Anterior cingulate cortex (tissue), 58 donors: ENCODE measurements at places on chromosomes 2 and 18.

DNA sequence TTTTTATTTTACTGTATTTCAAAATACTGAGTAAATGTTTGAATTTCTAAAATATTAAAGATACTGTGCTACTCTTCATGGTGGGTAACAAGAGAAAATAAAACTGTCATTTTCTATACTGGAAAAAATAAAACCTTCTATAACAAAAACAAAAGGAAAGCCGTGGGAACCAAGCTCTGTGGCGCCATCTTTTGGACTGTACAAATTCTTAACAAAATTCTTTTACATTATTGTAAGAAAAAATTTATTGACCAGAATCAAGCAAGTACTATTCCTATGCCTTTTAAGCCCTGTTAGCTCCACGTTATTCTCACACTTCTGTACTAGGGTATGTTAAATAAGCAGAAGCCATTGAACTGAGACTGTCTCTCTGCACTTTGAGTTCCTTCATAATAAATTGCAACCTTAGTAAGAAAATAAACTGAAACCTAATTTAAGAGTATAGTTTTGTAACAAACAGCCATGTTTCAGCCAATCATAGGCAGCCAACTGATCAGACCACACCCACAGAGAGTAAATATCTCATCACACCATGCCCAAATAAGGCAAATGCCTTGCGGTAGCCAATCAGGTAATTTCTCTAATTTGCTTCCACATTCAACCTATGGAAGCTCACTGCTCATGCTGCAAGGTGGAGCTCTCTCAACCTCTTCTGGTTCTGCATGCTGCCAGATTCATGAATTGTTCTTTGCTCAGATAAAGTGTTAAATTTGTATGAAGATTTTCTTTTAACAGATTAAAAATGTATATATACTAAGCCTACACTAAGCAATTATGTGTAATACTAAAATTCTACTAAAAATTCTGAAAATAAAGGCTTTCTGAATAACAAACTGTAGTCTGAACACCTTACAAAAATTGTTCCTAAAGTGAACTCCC is 42.2 kb downstream of the HIBCH start:
- no peak for DNase-seq

DNA sequence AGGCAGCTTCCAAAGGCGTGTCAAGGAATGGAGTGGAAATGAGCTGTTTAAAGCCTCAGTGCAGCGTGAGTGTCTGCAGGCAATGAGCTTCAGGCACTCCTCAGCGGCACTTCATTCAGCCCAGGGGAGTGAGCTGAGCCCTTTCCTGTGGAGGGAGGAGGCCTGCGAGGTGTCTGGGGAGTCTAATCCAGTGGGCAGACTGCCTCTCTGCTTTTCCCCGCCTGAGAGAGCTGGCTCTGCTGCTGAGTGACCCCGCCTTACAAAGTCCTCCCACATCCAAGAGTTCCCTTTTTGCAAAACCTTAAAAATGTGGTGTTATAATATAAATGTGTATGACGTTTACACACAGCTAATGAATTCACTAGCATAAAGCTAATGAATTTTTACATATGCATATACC is 7.0 kb upstream of the LDLRAD4 start:
- DNase-seq: no peak

- DNase-seq: no peak
These were observed 57.8 kb upstream of the MMADHC start for GRCh38 chr2:149645391-149645790.

DNA sequence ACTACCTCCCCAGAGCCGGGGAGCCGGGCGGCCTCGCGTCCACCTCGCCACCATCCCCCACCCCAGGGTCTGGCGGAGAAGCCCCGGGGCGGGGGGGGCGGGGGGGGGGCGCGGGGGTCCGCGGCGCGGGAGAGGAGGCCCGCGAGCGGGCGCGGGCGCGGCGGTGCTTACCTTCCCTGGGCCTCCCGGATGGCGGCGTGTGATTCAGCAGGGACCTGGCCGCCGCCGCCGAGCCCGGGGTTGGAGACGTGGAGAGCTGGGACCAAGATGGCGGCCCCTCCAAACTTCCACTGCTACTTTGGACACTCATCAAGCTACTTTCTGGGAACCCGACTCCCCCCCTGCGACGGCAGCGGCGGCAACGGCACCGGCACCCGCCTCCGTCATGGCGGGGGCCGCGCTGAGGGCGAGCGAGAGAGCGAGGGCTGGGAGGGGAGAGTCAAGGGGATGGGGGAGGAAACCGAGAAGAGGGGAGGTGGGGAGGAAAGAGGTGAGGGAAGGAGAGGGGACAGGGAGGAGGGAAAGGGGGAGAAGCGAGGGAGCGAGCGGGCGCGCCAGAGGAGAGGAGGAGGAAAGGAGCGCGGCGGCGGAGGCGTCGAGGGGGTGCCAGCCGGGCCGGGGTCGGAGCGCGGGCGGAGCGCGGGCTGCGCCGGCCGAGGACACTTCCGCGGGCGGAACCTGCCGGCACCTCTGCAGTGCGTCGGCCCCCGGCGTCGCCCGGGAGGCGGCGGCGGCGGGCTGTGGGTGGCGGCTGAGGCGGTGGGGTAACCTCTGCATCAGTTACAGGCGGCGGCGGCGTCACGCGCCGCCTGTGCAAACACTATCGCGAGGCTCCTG is at the start of gene TLK1:
TLK1 (minus strand) TSS at position 775 of the 837 bp plus-strand sequence; CDS start at position 310, 465 bp downstream.
- peak; percentile 30 for DNase-seq

GRCh38 chr2:36565712-36566111 is 32.3 kb downstream of the FEZ2 start:
- no peak for DNase-seq

DNA sequence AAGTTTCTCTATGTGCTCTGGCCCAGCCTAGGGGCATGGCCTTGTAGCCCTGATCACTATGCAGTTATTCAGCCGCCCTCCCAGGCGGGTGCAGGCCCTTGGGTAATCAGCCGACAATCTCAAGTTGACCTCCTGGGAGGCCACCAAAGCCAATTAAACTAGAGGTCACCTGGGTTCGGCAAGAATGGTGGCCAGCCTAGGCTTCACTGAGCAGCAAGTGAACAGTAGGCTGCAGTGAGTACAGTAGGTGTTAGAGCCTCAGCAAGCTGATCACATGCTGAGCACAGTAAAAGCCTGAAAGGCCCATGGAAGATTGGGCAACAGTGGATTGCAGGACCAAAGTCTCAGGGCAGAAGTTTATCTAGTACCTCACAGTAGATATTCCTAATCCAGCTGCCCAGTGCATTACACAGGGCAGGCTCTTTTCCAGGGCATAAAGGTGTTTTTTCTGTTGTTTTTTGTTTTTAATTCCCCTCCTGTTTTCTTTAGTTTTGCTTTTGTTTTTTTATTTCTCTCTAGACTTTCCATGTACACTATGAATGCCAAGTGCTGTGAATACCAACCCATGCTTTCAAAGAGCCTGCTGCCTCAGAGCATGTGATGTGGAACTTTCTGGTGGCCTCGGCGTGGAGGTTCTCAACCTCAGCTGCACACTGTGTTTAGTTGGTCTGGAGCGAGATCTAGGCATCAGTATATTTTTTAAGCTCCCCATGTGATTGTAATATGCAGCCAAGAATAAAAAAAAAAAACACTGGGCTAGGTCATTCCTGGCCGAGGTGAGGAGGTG is 55.9 kb upstream of the ATL2 start:
- no peak for DNase-seq

- no peak for DNase-seq
These were observed 47.5 kb upstream of the DARS1 start for GRCh38 chr2:136032817-136033535.

DNA sequence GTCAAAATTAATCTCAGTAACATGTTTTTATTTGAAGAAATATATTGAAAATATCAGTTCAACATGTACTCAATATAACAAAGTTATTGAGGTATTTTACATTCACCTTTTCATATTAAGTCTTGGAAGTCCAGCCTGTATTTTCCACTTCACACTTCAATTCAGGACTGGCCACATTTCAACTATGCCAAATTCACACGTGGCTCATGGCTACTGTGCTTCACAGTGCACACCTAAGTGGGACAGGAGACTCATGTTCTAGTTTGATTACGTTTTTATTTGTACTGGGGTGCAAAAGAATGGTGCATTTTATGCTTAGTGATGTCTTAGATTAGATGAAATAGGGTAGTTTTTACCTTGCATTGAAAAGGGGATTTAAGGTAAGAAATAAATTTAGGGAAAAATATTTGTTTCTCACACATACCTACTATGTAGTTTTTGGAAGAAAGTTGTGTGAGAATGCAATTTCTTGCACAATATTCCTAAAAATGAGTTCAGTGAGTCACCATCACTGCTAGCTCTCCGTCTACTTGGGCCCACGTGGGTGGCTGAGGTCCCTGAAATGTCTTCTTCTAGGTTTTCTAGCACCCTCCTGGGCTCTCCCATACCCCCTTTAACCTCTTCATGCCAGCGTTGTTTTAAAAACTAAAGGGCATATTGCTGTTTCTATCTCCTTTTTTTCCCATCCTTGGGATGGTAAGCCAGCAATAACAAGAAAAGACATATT is 87.0 kb downstream of the ST6GAL2 start:
- no peak for DNase-seq

DNA sequence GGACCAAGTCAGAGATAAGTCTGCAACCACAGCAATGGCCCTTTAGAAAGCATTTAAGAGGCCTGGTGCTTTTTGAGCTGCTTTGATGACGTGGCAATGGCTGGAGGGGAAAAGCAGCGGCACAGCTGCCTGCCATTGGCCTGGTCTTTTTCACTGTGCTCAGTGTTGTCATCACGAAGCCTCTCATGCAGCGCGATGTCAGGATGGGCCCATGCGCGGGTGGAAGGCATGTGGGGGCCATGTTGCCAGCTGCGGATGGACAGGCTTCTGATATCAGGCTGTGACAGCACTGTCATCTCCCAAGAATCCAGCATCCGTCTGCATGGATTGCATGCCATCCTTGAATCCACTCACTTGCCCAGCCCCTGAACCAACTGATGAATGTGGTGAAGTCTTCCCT is 204.5 kb downstream of the ACKR3 start:
- DNase-seq: no peak

DNA sequence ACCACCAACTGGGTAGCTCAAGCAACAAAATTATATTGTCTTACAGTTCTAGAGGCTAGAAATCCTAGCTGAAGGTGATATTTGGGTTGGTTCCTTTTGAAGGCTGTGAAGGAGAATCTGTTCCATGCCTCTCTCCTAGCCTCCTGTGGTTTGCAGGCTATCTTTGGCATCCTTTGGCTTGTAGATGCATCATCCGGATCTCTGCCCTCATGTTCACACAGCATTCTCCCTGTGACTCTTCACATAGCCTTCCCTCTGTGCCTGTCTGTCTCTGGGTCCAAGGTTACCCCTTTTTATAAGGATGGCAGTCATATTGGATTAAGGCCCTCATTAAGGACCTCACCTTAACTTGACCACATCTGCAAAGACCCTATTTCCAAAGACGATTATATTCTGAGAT is 78.6 kb upstream of the MAP3K20 start:
- DNase-seq: no peak

DNA sequence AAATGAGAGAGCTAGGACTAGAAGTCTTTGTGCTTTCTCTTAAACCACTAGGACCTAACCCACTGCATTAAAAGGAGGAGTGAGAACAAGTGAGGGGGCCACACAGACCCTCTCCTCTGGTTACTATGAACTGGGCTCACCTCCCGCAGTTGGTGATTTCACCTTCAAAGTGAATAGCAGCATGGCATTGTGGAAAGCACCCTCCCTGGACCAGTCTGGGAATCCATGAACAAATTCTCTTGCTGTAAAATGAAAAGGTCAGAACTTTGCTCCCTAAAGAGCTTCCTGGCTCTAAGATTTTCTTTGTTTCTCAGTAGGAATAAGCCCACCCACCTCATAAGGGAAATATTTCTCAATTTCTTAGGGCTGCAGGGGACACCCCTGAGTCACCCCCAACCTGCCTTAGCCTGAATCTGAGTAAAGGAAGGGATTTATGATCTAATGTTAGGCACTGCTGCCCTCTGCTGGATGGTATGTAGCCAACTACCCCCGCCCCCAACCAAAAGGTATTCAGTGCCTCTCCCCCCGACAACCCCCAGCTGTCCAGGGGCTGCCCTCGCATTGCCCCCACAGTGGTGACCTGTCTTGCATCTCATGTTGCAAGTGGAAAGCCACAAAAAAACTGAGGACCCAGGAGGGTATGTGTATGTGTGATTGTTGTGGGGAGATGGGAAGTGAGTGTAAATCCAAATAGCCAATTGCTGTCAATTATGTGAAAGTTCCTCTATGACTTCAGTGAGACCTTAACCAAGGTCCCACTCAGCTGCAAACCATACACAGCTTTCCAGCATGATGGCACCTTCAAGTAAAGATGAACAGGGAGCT is 230.9 kb upstream of the SLC14A2 start:
- peak; percentile 38 for DNase-seq

DNA sequence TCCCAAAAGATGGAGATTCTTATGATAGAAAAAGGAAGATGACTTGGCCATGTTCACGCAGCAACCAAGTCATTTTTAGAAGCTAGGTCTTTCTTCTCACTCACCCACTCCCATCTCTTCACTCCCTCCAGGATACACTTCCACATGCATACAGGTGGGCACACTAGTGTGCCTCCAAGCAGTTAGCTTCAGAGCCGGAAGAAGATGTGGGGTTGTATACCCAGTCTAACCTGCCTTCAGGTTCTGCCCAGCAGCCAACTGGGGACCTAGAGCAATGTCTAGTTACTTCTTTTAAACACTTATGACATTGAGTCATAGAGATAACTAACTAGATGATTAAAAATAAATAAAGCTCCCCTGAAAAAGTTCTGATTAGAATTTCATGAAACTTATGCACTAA is 21.8 kb upstream of the TANK start:
- no peak for DNase-seq

GRCh38 chr2:110115291-110116032 is at the start of gene MALL:
MALL (minus strand) TSS chr2:110115822; CDS start chr2:110115792, 30 bp downstream.
- no peak for DNase-seq

DNA sequence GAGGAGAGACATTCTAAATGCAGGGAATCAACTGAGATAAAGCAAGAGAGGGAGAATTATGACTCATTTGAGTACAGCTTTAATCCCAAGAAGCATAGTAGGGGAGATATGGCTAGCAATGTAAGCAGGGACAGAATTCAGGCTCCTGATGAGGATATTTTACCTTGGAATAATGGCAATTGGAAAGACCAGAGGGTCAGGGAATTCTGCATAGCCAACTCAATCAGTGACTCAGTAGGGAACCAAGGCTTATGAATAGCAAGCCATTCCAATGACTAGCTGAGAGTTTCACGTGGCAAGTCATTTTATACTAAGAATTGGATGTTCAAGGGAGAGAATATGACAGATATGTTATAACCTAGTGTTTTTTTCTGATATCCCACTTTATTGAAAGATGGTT is 563.8 kb upstream of the NETO1 start:
- DNase-seq: no peak

GRCh38 chr2:224264259-224264658 is 137.6 kb downstream of the FAM124B start:
- DNase-seq: no peak
